HS-27A (cell line): ENCODE measurements at places on chromosomes 7 and 10.

DNA sequence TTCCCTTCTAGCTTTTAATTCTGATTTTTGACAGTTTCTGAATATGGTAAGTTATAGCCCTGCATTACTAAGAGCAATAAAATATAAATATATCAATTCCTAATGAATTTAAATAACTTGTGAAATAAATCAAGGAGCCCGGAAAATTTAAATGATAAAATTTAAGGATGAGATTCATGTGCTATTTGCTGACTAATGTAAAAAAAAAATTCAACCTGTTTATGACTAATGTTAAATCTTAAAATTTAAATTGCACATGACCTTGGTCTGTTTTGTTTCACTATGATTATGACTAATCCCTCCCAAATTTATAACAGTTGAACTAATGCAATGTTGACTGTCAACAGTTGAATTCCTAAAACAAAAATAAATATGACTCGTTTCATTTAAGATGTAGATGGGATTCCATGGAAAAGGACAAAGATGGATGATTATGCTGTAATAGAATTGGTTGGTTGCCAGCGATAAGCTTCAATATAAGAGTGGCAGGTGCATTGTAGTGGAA, 419.9 kb downstream of the NRG3 start:
- DNase-seq: no peak

DNA sequence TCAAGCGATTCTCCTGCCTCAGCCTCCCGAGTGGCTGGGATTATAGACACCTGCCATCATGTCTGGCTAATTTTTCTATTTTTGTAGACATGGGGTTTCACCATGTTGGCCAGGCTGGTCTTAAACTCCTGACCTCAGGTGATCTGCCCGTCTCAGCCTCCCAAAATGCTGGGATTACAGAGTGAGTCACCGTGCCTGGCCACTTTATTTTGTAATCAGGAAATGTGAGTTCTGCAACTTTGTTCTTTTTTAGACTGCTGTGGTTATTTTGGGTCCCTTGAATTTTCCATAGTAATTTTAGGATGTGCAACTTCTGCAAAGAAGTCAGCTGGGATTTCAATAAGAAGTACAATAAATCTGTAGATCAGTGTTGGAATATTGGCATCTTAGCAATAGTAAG, 96.8 kb downstream of the CYTH3 start:
- DNase-seq: no peak

DNA sequence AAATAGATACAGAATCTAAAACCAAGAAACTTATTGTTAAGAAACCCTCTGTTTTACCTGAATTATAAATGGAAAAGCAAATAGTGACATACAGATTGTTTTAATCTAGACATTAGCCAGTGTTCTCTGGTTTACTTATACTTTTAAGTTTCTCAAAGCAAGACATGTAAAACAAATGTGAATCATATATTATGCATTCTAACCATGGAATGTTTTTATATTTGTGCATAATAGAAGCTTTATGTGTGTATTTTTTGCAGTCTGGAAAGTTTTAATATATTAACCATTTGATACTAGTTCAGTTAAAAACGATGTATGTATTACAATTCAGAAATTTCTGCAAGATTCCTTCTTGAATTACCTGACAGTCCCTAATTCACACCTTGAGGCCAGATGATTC, 150.6 kb upstream of the TMEM72 start:
- no peak for DNase-seq

DNA sequence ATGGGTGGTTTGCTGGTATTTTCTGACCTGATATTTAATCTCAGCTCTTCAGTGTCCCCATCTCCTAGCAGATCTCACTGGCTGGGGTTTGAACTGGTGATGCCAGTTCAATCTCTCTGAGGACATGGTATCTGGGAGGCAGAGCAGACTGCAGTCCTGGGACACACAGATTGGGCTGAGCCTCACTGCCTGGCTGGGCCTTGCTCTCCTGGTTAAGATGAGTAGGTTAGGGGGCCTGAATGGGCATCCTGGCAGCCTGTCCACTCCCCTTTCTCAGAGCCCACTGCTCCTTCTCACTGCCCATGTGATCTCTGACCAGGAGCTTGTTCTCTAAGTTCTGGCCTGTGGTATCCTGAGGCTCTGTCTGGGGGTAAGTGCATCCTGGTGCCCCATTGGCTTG, 363.4 kb downstream of the GLRX3 start:
- DNase-seq: no peak

DNA sequence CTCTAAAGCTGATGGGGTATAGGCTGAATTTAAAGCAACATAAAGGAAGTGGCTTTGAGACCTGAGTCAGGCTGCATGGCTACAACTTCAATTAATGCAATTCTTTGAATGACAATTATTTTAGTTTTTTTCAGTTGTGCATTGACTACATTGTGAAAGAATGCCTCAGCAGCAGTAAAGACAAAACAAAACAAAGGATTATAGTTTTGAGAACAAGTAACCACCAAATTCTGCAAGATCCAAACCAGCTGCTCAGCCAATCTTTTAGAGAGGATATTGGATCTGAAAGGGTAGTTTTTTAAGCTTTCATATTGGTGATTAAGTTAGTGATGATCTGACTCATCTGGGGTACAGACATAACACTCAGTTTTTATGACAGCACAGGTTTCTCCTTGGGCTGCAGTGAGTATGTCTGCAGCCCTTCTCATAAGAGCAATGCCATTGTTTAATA, 40.6 kb upstream of the ABCA13 start:
- DNase-seq: no peak

GRCh38 chr10:116840389-116841075, 8.8 kb upstream of the ENO4 start:
- DNase-seq: no peak

DNA sequence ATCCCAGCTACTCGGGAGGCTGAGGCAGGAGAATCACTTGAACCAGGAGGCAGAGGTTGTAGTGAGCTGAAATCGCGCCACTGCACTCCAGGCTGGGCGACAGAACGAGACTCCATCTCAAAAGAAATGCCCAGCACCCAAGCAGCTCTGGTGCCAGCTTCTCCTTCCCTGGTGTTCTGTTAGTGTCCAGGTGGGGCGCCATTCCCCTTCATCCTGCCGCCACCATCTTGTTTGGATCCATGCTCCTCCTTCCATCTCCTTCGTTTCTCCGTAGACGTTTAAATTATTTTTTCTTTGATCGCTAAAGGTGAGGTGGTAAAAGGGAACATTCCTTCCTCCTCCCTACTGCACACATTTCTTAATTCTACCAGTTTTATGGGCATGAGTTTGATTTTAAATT, 30.3 kb downstream of the PROSER2 start:
- no peak for DNase-seq

- no peak for DNase-seq
Observed at GRCh38 chr10:1202343-1202742, 146.2 kb downstream of the WDR37 start.

DNA sequence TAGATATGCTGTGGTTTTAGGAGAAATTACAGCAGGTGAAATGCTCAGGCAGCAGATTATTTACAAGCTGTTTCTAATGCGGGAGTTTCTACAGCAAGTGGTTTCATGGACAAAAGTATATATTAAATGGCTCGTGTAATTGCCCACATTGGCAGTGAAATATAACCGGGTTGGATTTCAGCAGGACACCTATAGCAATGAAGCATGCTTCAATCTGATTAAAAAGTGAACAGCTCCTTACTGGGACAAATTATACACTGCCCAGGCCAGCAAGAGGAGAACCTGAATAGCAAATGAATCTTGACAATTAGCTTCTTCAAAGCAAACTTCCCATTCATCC, 35.2 kb upstream of the LYZL1 start:
- no peak for DNase-seq

DNA sequence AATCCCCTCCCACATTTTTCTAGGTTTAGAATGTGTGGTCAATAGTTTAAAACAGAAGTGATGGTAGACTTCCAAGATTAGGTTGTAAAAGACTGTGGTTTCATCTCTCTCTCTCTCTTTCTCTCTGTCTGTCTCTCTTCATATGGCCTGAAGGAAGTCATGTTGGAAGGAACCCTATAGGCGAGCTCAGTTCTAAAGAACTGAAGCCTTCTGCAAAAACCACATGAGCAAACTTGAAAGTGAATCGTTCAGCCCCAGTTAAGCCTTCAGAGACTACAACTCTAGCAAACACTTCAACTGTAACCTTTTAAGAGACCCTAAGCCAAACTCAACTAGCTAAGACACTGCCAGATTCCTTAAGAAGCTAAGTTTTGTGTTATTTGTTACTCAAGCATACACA, 707.5 kb upstream of the LRRTM3 start:
- DNase-seq: no peak

DNA sequence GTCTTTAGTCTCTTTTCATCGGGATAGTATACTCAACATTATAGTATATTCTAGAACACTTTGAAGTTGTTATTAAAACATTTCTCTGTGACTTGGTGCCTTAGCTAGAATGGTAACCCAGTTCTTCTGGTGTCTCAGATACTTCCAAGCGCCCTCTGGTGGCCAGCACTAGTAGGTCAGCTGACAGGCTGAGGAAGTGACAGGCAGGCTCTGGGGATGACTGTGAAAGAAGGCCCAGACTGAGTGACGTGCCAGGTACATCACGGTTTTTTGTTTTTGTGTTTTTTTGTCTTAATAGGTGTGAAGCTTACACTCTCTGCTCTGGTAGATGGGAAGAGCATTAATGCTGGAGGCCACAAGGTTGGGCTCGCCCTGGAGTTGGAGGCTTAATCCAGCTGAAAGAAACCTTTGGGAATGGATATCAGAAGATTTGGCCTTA, 5.1 kb downstream of the COMTD1 start:
- peak; percentile 41 for DNase-seq
